H1 (cell line): ENCODE measurements at places on chromosomes 4 and X.
A peak's percentile ranks its signal among the peaks of the same experiment; 100 is the strongest.

DNA sequence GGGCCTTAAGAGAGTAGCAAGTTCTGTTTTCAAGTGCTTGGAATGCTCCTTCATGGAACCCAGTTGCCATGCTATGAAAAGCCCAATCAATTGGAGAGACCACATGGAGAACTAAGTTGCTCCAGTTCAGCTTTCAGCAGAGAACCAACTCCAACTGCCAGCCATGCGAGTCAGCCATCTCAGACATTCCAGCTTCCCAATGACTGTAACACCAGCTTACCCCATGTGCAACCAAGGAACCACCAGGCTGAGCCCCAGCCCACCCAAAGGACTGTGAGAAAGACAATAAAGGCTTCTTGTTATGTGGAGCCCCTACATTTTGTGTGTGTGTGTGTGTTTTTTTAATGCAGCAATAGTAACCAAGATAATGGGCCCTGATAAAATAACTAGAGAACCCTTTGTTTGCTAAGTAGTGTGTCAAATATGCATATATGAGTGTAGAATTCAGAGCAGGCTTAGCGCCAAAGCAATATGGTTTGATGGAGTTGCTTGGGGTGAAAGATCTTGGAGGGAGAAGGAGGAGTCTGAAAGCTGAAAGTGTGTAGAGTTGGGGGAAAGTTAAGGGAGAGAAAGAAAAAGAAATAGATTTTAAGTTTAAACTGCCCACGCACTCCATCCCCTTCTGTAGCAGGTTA is 35.0 kb upstream of the CCKAR start:
- H3K4me1 ChIP-seq = no peaks in the 10 kb centered on the region
- H3K4me3 ChIP-seq = no peak overlapping the region
- no peak overlapping the region for H3K27ac ChIP-seq
- DNase-seq = no peak

DNA sequence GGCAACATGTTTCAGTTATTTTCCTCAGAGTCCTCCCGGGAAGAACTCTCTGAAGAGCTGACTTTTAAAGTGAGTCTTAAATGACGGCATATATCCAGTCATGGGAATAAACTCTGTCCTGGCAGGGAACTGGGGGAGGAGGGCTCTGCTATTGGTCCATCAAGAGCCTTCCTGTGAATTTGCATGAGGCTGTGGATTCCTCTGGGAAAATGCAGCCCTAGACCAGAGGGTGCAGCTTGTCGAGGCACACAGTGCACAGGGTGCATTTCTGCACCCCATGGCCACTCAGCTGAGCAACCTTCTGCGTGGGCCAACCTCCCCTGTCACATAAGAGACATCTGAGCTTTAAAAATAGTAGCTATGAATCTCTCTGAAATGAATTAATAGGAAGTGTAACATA is 360.0 kb downstream of the GALNTL6 start:
- H3K27ac ChIP-seq = no peak overlapping the region
- no peaks in the 10 kb centered on the region for H3K36me3 ChIP-seq
- DNase-seq = no peak
- H3K4me1 ChIP-seq = no peaks in the 10 kb centered on the region
- H3K27me3 ChIP-seq = no peaks in the 10 kb centered on the region

- no peak overlapping the region for H3K27ac ChIP-seq
- DNase-seq = peak; percentile 66
- H3K36me3 ChIP-seq = no peaks in the 10 kb centered on the region
- peaks cover 4% of the 10 kb centered on the region for H3K4me1 ChIP-seq
- H3K27me3 ChIP-seq = peaks cover 70% of the 10 kb centered on the region
These were observed 2.7 kb upstream of the FGF5 start for GRCh38 chr4:80263541-80264351.

- no peaks in the 10 kb centered on the region for H3K36me3 ChIP-seq
- no peak overlapping the region for H3K27ac ChIP-seq
- H3K27me3 ChIP-seq = no peaks in the 10 kb centered on the region
- no peak overlapping the region for H3K4me3 ChIP-seq
These were observed 3.0 kb downstream of the SASH3 start for GRCh38 chrX:129782706-129783105.

GRCh38 chr4:62709618-62710252 is 1509.6 kb downstream of the ADGRL3 start:
- DNase-seq = no peak
- H3K4me1 ChIP-seq = no peaks in the 10 kb centered on the region
- H3K36me3 ChIP-seq = no peaks in the 10 kb centered on the region
- no peak overlapping the region for H3K27ac ChIP-seq
- H3K27me3 ChIP-seq = no peaks in the 10 kb centered on the region

DNA sequence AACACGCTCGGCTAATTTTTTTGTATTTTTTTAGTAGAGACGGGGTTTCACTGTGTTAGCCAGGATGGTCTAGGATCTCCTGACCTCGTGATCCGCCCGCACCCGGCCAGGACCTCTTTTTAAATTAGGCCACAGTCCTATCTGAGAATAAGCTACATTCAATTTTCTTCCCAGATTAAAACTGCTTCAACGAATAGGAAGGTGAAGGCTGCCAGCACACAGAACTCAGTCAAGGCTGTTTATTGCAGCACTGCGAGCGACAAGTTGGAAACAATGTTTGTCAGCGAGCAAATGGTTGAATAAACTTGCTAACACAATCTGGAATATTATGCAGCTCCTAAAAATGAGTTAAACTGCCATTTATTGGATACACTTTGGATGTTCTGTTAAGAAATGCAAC is 1.9 kb downstream of the GRPEL1 start:
- 0 out of 2 replicates have a peak, but pooled peaks cover 6% of the 10 kb centered on the region for H3K4me1 ChIP-seq
- H3K36me3 ChIP-seq = peaks cover 26% of the 10 kb centered on the region
- no peak for DNase-seq
- H3K4me3 ChIP-seq = 0 out of 2 replicates have a peak overlapping the region, but pooled peaks have one; percentile 79
